ENCODE measurements at places on chromosomes 1 and 21.

- no peak for DNase-seq
These were observed 22.8 kb downstream of the ATP5PO start for GRCh38 chr21:33892853-33893252.

DNA sequence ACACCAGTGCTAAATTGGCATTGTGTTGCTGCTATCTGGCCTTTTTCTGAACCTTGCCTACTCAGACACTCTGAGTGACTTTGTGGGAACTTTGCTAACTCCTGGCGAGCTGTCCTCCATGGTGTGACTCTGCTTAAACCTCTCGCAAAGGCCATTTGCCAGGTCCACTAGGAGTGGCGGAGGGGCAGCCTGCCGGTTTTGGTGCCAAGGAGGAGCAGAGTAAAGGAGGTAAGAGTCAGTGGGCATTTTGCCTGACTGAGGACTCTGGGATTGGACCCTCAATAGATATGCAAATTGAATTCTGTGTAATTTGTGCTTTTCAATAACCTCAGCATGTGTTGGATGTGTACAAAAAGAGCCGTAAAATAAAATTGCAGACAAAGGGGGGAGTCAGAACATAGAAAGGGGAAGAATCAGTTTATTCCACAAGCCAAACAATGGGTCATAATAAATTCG lies 386.6 kb upstream of the NFIA start:
- no peak for DNase-seq

DNA sequence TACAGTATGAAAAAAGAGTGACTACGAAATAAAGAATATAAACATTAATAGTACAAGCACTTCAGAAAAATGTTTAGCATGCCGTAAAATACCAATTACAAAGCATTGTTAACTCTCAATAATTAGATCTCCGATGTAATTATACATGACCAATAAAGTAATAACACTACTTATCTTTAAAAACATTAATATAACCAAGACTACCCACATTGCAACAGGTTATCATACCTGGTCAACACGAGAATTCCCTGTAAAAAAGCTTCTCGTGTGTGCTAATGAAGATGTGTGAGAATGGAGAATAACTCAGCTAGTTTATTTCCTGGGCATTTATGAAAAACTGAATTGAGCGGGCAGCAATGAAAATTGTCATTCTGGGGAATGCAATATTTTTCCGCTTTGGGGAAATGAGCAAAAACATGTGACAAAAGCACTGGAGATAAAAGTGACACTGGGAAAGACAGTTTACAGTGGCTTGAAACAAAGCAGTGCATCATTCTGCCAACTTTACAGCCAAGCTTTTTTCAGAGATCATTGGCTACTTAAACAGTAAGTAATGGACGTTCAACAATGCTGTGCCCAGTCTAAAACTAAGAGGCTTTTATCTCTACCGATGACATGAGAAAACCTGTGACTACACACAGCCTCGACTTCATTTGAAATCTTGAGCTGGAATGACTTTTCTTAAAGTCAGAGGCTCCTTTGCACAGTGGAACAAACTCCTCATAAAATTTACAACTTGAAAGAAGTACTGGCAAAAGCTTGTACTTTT lies 34.7 kb downstream of the ITPKB start:
- no peak for DNase-seq

- DNase-seq, result no peak
These were observed 159.6 kb upstream of the FGGY start for GRCh38 chr1:59137276-59137615.

DNA sequence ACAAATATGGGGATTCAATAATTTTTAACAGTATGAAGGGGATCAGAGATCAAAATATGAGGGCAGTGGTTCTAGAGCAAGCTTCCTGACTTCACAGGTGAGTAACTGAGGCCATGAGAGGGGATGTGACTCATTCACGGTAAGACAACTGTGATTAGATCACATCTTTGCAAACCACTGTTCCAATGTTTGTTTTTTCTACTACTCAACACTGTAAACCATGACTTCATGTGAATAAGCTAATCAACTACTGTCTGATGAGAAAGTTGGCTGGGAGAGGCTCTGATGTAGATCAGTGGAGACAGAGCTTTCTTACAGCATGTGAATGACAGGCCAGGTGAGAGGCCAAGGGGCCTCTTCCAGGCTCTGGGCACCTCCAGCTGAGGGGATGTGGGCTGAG lies 84.7 kb downstream of the BRINP2 start:
- DNase-seq, result no peak

DNA sequence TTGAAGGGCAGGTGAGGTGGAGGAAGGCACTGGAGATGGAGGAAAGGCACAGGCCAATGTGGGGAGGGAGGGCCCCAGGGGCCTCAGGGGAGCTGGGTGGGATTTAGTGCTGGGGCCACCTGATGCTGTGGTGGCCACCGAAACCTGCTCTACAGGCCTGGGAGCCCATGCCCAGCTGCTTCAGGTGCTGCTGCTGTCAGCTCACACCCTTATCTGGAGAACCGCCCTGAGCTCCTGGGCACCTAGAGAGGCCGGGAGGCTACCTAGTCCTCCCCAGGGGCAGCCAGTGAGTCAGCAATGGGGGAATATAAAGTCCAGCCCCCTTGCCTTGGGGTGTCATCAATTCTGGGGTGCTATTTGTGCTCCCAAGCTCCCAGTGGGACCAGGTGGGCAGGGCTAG lies 12.2 kb downstream of the FAM131C start:
- DNase-seq, result no peak

DNA sequence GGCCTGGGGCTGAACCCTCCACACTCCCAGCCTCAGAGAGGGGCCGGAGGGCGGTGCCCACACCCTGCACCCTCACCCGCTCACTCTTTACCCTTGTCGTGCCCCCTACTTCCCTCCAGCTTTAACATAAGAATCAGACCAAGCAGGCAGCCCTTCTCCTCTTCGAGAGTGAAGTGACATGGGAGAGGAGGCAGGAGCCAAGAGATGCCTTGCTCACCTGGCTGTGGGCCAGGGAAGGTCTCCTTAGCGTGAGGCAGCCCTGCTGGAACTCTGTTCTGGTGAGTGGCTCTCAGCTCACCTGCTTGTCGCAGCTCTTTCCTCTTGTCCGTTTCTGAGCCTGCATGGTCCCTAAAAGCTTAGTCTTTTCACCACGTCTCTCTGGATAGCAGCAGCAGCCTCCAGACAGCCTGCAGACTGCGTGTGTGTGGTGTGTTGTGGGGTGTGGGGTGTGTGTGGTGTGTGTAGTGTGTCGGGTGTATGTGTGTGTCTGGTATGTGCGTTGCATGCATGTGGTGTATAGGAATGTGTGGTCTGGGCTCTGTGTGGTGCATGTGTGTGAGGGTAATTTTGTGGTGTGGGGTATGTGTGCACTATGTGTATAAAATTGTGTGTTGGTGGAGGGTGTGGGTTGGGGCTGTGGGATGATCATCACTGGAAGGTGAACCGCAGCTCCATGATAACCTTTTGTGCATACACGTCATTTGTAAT lies 86.7 kb downstream of the CCDC185 start:
- no peak for DNase-seq

DNA sequence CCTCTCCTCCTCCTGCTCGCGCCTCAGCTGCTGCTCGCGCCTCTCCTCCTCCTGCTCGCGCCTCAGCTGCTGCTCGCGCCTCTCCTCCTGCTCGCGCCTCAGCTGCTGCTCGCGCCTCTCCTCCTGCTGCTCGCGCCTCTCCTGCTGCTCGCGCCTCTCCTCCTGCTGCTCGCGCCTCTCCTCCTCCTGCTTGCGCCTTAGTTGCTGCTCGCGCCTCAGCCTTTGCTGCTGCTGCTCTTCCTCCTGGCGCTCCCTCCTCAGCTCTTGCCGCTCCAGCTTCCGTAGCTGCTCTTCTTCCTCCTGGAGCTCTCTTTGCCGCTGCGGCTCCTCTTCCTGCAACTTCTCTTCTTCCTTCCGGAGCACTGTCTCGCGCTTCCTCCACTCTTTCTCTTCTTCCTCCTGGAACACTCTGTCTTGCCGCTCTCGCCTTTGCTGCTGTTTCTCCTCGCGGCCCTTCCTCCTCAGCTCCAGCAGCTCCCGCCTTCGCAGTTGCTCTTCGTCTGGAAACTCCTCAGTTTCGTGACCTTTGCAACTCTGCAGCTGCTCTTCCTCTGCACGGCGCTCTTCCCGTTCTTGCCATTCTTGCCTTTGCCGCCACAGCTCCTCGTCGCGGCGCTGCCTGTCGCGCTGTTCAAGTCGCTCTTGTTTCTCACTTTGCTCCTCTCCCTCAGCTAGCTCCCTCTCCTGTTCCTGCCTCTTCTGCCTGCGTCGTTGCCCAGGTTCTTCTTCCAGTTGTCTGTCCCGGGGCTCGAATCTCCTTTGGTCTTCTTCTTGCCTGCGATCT lies 3.0 kb downstream of the TCHH start:
- DNase-seq, result peak; percentile 21

- no peak for DNase-seq
These were observed 1.7 kb downstream of the S100B start for GRCh38 chr21:46603228-46603627.

DNA sequence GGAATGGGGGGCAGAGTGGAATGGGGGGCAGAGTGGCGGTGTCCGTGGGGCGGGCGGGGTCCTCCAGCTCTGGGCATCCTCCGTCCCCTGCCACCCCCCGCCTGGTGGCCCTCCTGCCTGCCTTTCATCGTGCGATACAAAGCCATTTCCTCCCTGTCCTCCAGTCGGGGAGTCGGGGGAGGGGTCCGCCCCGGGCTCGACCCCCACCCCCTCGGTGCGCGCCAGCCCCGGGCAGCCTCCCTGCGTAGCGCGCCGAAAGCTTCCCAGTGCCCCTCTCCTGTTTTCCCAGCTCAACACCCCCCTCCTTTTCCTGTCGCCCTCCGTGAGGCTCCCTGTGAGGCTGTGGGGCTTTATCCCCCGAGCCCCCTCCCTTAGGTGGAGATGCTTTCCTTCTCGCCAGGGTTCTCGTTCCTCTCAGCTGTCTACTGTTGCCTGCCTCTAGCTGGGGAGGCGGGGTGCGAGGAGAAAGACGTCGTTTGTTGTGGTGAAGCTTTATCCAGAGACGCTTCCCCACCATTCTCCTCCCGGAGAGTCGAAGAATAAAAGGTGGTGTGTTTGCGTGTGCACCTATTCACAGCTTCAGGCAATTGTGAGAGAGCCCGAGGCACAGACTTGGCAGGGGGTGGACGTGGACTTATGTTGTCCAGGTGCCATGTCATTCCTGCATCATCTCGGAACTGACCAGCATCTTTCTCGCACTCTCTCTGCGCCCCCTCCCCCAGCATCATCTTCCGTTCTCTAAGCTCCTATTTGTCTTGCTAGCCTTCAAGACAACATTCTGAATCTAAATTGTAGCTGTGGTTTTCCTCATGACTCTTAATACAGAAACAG lies 848 bp downstream of the DNM3 start:
- DNase-seq, result no peak

GRCh38 chr1:205291596-205291995 lies 29.9 kb downstream of the NUAK2 start:
- no peak for DNase-seq

DNA sequence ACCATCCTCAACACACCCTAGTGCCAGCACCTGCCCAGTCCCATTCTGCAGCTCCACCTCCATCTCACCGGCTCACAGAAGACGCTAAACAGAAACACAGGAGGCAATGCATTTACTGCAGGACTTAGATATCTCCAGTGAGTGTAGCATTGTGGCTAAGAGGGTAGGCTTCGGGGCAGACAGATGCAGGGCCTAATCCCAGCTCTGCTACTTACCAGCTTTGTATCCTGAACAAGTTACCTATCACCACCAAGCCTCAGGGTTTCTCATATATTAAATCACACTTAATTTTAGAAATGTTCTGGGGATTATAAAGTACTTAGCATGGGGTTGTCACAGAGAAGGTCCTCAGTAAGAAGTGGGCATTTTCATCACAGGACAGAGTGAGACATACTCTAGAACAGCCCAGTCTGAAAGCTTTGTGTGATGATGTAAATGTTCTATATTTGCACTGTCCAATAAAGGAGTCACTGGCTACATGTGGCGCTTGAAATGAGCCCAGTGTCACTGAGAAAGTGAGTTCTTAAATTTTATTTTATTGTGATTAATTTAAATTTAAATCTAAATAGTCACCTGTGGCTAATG lies 149.3 kb upstream of the C8B start:
- DNase-seq, result no peak

DNA sequence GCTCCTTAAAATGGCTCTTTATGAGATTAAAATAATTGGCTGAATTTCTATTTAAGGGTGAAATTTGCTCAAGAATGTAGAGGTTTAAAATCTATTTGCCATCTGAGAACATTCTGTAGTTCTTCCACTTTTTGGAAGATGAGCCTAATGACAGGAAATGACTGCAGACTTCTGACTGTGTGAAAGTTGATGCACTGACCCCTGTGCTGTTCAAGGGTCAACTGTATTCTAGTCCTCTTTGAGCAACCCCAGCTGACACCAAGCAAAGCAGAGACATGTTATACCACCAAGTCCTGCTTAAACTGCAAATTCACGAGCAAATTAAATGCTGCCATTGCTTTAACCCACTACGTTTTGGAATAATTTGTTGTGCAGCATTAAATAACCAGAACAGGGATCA lies 26.6 kb downstream of the DDAH1 start:
- DNase-seq, result no peak

DNA sequence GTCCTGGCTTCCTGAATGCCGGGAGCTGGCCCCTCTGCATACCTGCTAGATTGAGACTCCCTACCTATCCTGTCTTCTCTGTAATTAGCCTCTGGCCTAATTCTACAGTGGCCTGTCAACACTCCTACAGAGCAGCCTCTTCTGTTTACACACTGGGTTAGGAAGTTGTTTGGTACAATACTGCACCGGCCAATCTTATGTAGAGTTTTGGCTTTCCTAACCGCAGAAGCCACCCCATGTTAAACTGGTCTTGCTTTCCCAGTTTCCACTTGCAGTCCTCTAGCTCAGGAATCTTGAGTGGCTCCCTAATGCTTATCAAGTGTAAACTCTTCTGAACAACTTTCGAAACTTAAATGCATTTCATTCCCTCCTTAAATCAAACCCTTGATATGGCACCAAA lies 42.8 kb downstream of the DPH5 start:
- no peak for DNase-seq

GRCh38 chr1:74057719-74058118 lies 140.3 kb downstream of the LRRIQ3 start:
- no peak for DNase-seq

- no peak for DNase-seq
These were observed 67.2 kb upstream of the CNN3 start for GRCh38 chr1:94993931-94994645.

DNA sequence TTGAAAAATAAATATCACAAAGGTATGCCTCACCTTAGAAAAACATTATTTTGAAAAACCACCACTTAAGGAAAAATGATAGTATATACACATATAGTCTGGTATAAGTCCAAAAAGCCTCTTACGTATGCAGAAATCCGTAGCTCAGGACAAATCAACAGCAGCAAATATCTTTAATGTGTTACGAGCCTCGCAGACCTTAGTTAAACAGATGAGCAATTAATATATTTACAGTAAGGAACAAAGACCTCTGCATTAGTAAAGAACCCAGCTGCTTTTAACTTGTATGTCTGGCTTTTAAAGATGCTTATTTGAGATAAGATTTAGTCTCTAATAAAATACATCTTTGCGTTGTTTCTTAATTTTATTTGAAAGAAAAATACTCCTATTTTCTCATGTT lies 79.9 kb upstream of the CHRM3 start:
- DNase-seq, result no peak

GRCh38 chr1:105138458-105138893 lies 1388.8 kb downstream of the AMY1C start:
- peak; percentile 73 for DNase-seq

GRCh38 chr1:30788580-30789387 lies 31.2 kb upstream of the LAPTM5 start:
- DNase-seq, result no peak

Data from NCI-H1694 (cell line).